ENCODE measurements at places on chromosomes 3 and 15. TPM values are rescaled to one million over a fixed set of nuclear protein-coding genes. Genes with fewer than 3 reads are reported as not detected.
A peak's percentile ranks its signal among the peaks of the same experiment; 100 is the strongest.

DNA sequence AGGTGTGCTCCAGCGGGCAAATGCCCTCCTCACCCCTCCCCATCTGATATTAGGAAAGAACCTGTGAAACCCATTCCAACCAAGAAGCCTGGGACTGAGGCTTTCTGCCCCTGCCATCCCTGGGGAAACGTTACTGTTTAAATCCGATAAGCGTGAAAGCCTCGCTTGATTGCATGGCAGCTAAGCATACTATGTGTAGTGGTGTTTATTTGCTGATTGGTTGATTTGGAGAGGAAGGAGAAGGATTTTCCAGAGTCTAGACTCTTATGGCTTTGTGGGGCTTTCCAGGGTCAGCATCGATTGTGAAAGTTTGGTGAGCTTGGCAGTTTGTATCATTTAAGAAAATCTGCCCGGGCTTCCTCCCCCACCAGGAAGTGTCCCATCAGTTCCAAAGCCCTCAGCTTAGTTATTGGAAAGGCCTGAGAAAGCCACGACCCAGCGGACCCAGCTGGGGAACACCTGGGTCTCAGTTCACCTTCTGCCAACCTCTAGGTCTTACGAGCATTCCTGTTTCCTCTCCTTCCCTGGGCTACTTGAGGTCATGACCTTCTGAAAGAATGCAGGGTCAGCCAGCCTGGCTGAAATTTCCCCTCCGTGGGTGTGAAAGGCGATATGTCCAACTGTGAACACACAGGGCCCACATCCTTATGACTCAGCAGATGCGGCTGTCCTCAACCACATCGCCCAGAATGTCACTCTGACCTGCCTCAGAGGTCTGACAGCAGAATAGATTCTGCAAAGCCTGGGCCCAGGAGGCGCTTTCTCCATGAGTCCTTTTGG lies 62.8 kb upstream of the HERC1 start:
- no peaks in the 10 kb centered on the region for H3K27me3 ChIP-seq
- H3K36me3 ChIP-seq = no peaks in the 10 kb centered on the region
- H3K4me1 ChIP-seq = no peaks in the 10 kb centered on the region
- DNase-seq = no peak

DNA sequence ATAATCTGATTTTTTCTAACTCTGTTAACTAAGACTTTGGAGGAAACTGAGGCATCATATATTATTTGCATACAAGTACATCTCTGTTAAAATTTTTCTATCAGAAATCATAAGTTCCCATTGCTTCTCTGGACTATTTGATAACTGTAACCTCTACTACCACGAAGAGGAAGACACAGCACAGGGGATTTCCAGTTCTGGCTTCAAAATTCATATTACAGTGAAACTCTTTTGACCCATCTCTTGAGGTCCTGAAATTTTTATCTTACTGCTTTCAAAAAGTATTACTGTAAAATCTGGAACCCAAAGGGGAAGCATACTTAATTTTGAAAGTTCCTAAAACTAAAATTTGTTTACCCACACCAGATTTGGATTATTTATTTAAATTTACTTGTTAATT lies 4.2 kb downstream of the PLSCR1 start:
- H3K4me1 ChIP-seq = peaks cover 52% of the 10 kb centered on the region
- H3K4me3 ChIP-seq = no peak overlapping the region
- peak overlapping the region; percentile 95 for H3K27ac ChIP-seq
- no peak for DNase-seq
- H3K27me3 ChIP-seq = no peaks in the 10 kb centered on the region

- no peaks in the 10 kb centered on the region for H3K27me3 ChIP-seq
- DNase-seq = peak; percentile 87
- no peak overlapping the region for H3K4me3 ChIP-seq
- peaks cover 15% of the 10 kb centered on the region for H3K4me1 ChIP-seq
These were observed 29.3 kb upstream of the SACM1L start for GRCh38 chr3:45659661-45660566.

- no peak overlapping the region for H3K27ac ChIP-seq
- H3K27me3 ChIP-seq = no peaks in the 10 kb centered on the region
- no peaks in the 10 kb centered on the region for H3K4me1 ChIP-seq
- H3K36me3 ChIP-seq = no peaks in the 10 kb centered on the region
- no peak for DNase-seq
- no peak overlapping the region for H3K4me3 ChIP-seq
These were observed 9.3 kb downstream of the BCHE start for GRCh38 chr3:165827883-165828282.

DNA sequence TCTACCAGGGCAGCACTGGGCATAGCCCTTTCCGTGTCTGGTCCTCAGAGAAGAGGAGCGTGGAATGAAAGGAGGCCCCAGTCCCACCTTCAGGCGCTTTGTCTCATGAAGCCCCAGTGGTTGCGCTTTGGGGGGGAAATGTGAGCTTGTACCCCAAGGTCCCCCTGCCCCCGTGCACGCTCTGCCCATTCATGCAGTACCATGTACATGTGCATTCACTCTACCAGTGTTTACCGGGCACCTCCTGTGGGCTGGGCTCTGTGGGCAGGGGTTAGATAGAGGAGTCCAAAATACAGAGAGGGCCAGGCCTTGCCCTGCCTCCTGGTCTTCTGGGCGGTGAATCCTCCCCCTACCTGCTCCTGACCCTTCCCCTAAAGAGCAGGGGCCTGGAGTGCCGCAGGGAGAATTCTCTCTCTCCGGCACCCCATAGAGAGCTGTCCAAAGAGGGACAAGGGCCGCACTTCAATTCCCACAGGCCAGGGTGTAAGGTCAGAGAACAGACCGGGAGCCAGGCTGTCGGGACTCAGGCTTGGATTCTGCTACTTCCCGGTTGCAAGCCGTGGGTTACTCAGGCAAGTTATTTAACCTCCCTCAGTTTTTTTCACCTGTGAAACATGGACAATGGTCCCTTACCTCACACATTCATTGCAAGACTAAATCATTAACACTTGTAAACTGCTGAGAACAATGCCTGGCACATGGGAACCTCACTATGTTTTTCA lies 153.4 kb downstream of the MEGF11 start:
- H3K27me3 ChIP-seq = peaks cover 8% of the 10 kb centered on the region
- peak; percentile 40 for DNase-seq
- H3K27ac ChIP-seq = no peak overlapping the region

DNA sequence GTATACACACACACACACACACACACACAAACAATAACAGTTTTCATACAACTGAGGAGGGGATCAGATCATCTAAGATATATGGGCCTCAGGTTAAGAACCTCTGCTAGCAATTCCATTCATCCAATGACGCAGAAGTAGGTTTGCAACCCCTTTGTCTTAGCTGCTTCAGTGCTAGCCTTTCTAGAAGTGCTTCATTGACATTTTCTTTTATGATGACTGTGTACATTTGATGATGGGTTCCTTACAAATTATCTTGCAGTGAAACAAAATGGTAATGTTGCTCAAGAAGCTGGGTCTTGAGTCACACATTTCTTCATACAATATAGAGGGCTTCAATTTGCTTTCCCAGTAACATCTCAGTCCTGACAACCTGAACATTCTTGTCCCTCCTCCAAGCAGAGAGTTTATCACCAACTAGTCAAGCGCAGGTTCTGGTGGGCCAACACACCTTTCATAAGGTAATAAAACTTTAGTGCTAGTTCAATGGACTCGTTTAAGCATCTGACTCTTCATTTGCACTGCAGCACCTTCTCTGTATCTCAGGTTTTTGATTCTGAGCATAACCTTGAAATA lies 269.5 kb downstream of the CNTN3 start:
- no peaks in the 10 kb centered on the region for H3K36me3 ChIP-seq
- H3K4me3 ChIP-seq = no peak overlapping the region
- no peak overlapping the region for H3K27ac ChIP-seq

DNA sequence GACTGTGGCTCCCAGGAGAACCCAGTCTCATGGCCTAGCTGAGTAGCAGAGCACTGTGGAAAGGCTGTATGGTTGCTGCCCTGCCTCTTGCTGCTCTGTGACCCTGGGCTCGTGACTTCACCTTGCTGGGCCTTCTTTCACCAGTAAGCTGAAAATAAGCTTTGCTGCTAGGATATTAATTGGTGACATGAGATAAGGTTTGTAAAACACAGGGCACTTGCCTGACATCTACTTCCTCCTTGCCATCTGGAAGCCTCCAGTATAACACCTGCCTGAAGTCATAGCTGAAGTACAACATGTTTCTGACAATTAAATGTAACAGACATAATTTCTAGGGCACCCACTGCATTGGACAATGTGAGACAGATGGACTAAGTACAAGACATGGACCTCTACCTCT lies 53.6 kb downstream of the CLEC3B start:
- H3K36me3 ChIP-seq = no peaks in the 10 kb centered on the region
- H3K4me1 ChIP-seq = peaks cover under 1% of the 10 kb centered on the region
- no peaks in the 10 kb centered on the region for H3K27me3 ChIP-seq
- no peak for DNase-seq
- H3K4me3 ChIP-seq = no peak overlapping the region

DNA sequence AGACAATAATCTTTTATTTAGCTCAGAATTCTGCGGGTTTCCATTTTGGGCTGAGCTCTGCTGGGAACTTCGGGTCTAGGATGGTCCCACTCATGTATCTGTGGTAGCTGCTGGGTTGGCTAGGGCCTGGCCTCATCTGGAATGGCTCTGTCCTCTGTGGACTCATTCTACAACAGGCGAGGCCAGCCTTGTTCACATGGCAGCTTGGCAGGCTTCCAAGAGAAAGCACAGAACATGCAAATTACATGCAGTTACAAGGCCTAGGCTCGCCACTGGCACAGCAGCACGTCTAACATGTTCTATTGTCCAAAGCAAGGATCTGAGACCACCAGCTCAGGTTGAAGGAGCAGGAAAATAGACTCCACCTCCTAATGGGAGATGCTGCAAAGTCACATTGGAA lies 431.4 kb downstream of the PDCD6IP start:
- DNase-seq = no peak
- no peak overlapping the region for H3K27ac ChIP-seq
- H3K4me3 ChIP-seq = no peak overlapping the region
- H3K36me3 ChIP-seq = no peaks in the 10 kb centered on the region
- no peaks in the 10 kb centered on the region for H3K27me3 ChIP-seq
- H3K4me1 ChIP-seq = no peaks in the 10 kb centered on the region

GRCh38 chr3:141021261-141021660 lies 29.9 kb upstream of the SPSB4 start:
- H3K27me3 ChIP-seq = no peaks in the 10 kb centered on the region
- H3K27ac ChIP-seq = no peak overlapping the region
- no peak overlapping the region for H3K4me3 ChIP-seq
- DNase-seq = no peak
- H3K4me1 ChIP-seq = no peaks in the 10 kb centered on the region

GRCh38 chr3:144317961-144318360 lies 346.3 kb downstream of the DIPK2A start:
- H3K4me3 ChIP-seq = no peak overlapping the region
- H3K27me3 ChIP-seq = no peaks in the 10 kb centered on the region
- DNase-seq = no peak
- no peak overlapping the region for H3K27ac ChIP-seq
- no peaks in the 10 kb centered on the region for H3K36me3 ChIP-seq

DNA sequence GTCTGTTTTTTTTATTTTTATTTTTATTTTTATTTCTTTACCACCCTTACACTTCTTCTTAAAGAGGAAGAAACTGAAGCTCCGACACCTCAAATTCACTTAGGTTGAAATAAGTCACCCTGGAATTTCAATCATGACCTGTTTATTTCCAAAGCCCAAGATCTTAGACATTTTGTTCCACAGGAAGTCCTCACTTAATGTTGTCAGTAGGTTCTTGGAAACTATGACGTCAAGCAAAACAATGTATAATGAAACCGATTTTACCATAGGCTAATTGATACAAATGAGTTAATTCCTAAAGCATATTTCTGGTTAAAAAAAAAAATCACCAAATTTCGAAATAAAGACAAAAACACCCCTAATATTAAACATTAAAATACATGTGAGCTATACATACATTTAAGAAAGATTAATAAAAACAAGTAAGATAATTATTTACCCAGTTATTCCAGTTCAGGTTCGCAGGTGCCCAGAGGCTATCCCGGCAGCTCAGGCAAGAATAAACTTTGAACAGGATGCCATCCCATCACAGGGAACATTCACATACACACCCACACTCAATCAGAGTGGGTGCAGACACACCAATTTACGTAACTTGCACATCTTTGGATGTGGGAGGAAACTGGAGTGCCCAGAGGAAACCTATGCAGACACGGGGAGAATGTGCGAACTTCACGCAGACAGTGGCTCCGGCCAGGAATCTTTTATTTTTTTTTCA lies 391.0 kb downstream of the RAP2B start:
- no peak overlapping the region for H3K27ac ChIP-seq
- no peak for DNase-seq
- no peaks in the 10 kb centered on the region for H3K36me3 ChIP-seq
- H3K4me3 ChIP-seq = no peak overlapping the region
- H3K27me3 ChIP-seq = no peaks in the 10 kb centered on the region
- H3K4me1 ChIP-seq = no peaks in the 10 kb centered on the region

DNA sequence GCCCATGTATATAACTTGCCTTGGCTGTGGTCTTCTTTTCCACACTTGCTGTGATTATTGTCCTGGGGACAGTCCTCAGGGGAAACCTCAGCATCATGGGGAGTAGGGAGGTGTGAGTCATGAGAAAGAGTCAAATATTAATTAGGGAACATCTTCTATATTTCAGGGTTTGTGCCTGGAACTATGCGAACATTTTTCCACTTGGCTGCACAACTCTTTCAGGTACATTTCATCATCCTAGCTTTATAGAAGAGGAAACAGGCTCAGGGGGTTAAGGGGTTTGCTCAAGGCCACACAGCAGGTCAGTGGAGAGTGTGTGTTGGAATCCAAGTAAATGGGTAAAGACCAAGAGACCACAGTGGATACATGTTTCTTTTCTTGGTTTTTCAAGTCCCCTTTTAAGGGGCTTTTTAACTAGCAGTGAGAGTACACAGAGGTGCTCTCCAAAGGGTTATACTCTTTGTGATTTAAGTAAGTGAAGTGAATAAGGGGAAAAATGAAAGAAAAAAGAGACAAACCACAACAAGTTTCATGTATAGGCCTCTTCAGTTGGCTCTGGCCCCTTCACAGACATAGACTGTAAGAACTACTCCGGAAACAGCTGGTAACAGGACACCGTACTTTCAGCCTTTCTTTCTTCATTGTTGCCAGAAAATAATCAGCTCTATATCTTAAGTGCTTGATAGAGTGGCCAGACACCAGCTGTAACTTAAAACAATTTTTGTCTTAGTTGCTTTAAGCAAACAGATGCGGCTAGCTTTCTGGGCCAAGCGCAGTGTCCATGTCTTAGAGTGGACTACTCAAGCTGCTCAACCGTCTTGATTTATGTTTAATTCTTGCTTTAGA lies 64.6 kb downstream of the EEFSEC start:
- H3K27ac ChIP-seq = no peak overlapping the region
- H3K27me3 ChIP-seq = no peaks in the 10 kb centered on the region
- H3K36me3 ChIP-seq = no peaks in the 10 kb centered on the region
- no peaks in the 10 kb centered on the region for H3K4me1 ChIP-seq
- H3K4me3 ChIP-seq = no peak overlapping the region
- DNase-seq = no peak

ANKRD63 gene
- not detected for polyA plus RNA-seq

PIERCE2 gene
- 4.3 TPM for polyA plus RNA-seq

ARL6IP5 gene
- polyA plus RNA-seq = 50.2 TPM

TM4SF1 gene
- 76.2 TPM for polyA plus RNA-seq
